ENCODE measurements at places on chromosomes 2 and 18.

- DNase-seq: no peak
Observed at GRCh38 chr2:155250800-155251199, 552.3 kb downstream of the KCNJ3 start.

DNA sequence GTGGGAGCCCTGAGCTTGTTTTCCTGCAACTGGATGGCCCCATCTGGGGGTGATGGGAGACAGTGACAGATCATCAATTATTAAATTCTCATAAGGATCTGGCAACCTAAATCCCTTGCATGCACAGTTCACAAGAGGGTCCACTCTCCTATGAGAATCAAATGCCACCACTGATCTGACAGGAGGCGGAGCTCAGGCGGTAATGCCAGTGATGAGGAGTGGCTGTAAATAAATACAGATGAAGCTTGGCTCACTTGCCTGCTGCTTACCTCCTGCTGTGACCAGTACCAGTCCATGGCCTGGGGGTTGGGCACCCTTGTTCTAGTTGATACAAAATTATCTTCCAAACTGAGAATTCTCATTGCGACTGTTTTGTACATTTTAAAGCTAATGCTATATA is 258.6 kb downstream of the CTNNA2 start:
- no peak for DNase-seq

- DNase-seq: no peak
Observed at GRCh38 chr18:24016643-24017042, 2.1 kb downstream of the TTC39C start.

- DNase-seq: no peak
Observed at GRCh38 chr2:31238126-31238905, 4.4 kb downstream of the EHD3 start.

GRCh38 chr2:102449370-102449974 is 23.6 kb upstream of the SLC9A4 start:
- DNase-seq: no peak

GRCh38 chr2:160507464-160507863 is 13.9 kb upstream of the RBMS1 start:
- no peak for DNase-seq

DNA sequence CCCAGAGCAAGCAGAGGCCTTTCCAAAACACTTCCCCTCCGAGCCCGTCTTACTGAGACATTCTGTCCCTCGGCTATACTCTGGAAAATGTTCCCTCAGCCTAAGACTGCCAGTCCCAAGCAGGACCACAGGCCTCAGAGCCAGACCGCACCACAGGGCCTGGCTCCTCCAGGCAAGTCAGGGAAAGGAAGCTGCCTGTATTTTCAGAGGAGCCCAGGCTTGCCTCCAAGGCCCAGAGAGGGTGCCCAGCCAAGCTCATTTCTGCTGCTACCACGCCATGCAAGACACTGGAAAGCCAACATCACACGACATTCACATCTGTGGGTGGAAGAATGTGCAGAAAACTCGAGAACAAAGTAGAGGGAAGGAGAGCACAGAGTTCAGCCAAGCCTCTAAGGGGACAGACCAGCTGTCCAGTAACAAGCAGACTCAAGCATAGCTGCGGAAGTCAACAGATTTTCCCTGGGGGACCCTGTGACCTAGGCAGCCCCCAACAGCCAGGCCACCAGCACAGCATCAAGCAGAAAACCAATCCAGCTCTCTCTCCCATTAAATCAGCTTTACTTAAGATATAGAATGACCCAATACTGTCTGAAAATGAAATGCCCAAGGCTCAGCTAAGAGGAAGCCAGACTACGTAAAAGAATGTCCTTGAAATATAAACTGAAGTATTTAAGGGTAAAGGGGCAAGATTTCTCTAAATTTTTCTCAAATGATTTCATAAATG is 123.9 kb downstream of the ZFP36L2 start:
- DNase-seq: peak; percentile 84

- no peak for DNase-seq
Observed at GRCh38 chr2:126882181-126882580, 16.5 kb upstream of the TEX51 start.

- DNase-seq: no peak
Observed at GRCh38 chr18:58862851-58863538, 1.7 kb upstream of the ZNF532 start.

- no peak for DNase-seq
Observed at GRCh38 chr2:176854878-176855277, 357.7 kb upstream of the HNRNPA3 start.

GRCh38 chr18:77000527-77000926 is 132.1 kb downstream of the MBP start:
- DNase-seq: peak; percentile 78
